ENCODE measurements at places on chromosomes 3 and 15.

DNA sequence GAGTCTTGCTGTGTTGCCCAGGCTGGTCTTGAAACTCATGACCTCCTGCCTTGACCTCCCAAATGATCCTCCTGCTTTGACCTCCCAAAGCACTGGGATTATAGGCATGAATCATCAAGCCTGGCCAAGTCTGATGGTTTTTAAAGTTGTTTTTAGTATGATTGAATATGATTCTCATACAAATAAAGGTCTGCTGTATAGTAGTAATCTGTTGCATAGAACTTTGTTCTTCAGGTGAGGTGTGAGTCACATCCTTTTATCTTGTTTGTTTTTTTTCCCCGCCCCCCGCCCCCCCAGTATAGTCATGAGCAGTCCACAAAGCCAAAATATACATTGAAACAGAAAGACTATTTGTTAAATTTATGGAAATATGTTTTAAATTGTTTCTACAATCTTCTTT, 39.0 kb downstream of the UBE2E2 start:
- no peak for DNase-seq

GRCh38 chr3:43865351-43865750, 174.6 kb downstream of the ABHD5 start:
- DNase-seq, result no peak

DNA sequence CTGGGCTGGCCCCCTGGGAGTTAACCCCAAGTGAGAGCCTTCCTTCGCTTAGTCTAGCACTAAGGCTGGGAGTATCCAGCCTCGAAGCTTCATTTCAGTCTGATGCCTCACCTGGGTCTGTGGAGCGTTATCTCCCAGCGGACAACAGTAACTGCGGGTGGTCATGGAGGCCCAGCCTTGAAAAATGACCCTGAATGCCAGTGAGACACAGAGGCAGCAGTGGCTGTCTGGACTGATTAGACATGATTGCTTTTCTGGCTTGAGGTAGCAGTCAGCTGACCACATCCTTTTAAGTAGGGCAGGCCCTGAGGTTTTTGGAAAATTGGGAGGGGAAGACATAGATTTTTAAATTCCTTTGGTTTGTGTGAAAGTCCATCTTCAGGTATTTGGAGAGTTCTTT, 28.2 kb upstream of the TRIM59 start:
- no peak for DNase-seq

GRCh38 chr3:16548721-16549120, 35.2 kb upstream of the RFTN1 start:
- DNase-seq, result no peak

GRCh38 chr3:99373088-99373845, 265.1 kb upstream of the COL8A1 start:
- no peak for DNase-seq

DNA sequence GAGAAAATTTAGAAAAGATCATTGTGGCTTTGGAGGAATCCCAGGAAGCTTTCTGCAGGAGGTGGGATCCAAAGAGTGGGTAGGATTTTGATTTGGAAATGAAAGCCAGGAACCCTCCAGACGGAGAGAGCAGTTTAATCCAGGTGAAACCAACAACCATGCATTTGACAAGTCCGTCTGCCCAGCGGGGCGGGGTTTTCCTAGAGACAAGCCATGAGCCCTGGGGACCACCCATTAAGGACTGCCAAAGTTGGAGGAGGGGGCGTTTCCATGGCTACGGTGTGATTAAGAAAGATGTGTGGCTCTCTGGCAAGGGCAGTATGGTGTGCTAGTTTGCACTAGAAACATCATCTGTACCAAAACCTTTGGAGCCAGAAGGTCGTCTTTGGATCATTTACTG, 53.4 kb downstream of the SRGAP3 start:
- DNase-seq, result no peak

DNA sequence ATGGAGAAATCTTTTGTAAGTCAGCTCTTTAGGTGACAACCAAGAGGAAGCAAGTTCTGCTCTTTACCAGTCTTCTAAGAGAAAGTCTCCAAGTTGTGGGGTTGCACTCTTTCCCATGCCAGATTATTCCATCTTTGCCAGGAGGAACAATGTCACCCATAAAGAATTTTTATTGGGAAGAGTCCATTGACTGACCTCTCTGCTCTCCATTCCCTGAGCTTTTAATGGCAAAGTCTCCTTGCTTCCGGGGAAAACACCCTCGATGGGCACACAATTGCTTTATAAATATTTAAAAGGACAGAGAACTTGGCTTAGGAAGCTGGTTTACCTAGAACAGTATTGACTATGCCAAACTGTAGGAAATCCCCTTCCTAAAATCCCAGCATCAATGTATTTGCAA, 19.9 kb upstream of the UBE2E1 start:
- DNase-seq, result no peak

- no peak for DNase-seq
These were observed 86.3 kb upstream of the MCTP2 start for GRCh38 chr15:94145046-94145445.

DNA sequence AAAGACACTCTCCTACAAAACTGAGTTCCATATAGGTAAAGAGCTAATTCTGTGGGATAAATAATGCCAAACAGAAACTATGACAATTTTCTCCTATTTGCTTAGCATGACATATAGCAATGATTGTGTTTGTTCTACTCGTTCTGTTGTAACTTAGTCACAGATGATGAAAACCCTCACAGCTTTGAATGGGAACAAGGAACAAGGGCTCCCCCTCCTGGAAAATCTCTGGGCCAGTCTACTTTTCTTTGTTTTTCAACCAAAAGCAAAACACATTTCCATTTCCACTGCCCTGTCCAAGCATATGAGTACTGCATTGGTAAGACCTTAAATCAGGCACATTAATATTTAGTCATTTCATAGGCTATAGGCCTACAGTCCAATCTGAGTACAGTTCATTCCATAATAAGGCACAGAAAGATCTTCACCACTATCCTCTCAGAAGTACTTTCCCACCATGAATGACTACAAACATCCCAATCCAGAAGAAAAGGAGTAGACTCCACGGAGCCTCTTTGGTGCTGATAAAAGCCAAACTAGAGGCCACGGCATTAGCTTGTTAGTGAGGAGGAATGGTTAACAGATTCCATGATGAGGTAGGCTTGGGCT, 67.1 kb downstream of the ATP8B4 start:
- no peak for DNase-seq

GRCh38 chr3:128492671-128493569, at the start of gene GATA2:
GATA2 (minus strand) TSS chr3:128493201; CDS start chr3:128487031, 6,170 bp downstream.
- no peak for DNase-seq

- peak; percentile 83 for DNase-seq
These were observed at the start of gene CAMP for GRCh38 chr3:48222616-48223513. CAMP (plus strand) TSS chr3:48223495; CDS start chr3:48223512, 17 bp downstream.

GRCh38 chr3:59580996-59581395, 531.2 kb upstream of the CFAP20DC start:
- DNase-seq, result no peak

- DNase-seq, result no peak
These were observed 60.8 kb downstream of the RIOX2 start for GRCh38 chr3:97911459-97911858.

DNA sequence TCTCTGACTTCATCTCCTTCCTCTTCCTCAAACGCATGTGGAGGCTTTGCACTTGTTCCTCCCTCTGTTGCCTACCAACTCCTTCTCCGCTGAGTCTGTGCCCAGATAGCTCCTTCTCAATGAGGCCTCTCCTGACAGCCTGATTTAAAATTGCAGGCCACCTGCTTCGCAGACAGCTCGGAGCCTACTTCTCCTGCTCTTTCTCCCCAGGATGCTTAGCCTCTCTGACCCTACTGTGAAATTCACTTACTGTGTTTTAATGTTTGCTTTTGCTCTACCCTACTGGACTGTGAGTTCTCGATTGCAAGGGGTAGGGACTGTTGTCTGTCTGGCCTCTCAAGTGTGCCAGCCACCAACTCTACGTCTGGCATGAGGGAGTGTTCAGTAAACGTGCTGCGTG, 83.4 kb downstream of the EEFSEC start:
- no peak for DNase-seq

- no peak for DNase-seq
These were observed 12.1 kb downstream of the VEPH1 start for GRCh38 chr3:157491136-157491535.

- no peak for DNase-seq
These were observed 23.2 kb downstream of the ALDH1L1 start for GRCh38 chr3:126157083-126157768.

DNA sequence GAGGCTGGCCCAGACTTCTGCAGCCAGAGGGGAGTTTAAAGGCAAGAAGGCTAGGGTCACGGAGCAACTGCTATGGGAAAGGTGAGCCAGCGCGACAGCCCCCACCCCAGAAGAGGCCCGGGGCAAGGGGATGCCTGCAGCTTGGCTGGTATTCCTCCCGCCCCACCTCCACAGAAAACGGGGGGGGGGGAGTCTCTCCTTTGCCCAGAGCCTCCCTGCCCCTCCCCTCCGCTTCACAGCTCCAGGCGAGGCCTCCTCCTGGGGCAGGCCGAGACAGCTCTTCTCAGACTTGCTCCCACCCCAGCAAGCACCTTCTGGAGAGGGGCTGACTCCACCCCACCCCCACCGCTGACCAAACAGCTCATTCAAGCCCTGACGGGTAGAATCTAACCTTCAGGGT, 13.4 kb downstream of the ANP32A start:
- DNase-seq, result no peak

DNA sequence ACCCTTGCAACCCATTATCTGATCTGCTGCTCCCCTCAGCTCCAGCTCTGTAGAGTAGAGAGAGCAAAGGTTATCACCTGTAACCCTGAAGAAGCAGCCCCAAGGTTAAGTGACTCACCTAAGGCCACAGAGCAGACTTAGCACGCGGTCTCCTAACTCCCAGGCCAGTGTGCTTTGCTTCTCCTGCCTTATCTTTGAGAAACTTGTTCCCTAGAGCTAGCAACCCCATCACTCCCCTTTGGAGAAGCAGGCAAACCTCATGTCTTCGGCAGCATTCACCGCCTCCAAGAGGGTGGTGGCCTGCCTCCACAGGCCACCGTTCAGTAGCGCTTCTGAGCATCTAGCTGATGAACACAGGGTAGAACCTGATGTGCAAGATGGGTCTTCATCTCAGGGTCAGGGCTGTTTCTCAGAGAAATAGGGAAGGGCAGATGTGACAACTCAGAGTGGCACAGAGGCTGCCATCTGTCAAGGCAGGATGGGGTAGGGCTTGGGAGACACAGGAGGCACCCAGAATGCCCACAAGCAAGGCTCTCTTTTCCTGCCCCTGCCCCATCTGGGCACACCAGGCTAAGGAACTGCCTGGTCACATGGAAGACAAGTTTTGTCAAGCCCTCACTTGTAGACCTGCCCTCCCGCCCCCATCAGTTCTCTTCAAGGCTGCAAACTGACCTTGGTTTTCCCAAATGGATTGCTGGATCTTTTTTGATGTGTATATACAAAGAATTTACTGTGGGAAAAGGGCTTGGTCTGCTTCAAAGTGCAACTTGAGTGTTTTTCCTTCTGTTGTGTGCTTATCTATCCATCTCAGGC, 34.9 kb upstream of the CLK3 start:
- no peak for DNase-seq

DNA sequence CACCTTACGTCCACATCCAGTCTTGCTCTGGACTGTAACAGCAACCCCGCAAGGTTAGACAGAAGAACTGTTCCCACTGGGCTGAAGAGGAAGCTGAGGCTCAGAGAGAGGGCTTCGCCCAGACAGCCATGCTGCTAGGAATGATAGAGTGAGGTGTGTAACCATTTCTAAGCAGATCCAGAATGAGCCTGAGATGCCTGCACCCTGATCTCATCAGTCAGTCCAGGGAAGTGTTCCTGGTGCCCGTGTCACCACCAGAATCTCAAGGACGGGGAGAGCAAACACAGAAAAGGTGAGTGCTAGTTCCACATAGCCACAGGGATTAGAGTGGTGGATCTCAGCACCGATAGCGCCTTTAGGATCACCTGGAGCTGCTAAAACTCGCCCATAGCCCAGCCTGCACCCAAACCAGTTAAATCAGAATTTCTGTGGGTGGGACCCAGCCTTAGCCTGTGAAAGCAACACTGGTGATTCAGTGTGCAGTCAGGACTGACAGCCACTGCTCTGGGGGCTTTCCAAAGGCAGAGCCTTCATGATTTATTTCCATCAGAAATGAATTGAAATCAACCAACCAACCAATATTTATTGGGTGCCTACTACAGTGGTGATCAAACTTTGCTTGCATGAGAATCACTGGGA, 12.3 kb downstream of the ISLR start:
- DNase-seq, result no peak

- DNase-seq, result no peak
These were observed 54.6 kb downstream of the SST start for GRCh38 chr3:187615630-187616029.

DNA sequence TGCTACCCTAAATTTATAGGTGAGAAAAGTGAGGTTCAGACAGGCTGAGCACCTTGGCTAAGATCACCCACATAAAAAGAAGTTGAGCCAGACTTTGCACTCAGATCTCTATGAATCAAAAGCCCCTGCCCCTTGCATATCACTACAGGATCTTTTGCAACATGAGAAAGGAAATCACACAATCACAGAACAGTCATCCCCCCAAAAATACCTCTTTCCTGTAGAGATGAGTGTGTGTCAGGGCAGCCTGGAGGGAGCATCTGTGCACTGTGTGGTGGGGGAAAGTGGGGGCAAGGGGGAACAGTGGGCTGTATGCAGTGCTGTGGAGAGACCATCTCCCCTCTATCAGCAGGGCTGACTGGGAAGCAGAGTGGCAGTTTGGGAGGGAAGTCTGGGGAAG, 46.6 kb downstream of the EPHB3 start:
- DNase-seq, result no peak

DNA sequence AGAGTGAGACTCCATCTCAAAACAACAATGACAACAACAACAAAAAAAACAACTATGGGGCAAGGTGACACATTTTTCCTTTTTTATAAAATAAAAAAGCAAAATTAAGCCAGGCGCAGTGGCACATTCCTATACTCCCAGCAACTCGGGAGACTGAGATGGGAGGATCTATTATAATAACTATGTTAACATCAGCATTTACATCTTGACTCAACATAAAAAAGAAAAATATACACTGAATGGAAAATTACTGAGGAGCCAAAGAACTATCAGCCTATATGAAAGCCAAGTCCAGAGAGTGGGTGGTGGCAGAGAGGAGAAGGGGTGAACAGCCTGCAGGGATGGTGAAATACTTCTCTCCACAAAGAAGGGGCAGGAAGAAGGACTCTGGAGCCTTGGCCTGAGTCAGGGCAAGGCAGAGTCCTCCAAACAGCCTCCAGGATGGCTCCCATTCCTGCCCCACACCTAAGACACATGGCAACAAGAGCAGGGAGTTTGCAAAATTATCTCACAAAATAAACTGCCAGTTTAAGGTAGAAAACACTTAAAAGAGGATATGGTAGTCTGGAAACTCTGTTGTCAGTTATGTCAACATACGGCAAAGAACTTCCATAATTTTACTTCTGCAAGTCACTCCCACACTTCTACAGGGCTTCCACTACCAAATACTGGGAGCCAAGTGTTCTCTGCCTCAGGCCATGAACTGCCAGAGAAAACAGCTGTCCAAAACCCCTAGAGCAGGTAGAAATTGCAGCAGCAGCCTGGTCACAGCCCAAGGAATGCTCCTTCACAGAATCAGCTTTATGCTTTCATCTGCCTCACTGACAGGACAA, 25.9 kb downstream of the HSPBAP1 start:
- DNase-seq, result no peak

DNA sequence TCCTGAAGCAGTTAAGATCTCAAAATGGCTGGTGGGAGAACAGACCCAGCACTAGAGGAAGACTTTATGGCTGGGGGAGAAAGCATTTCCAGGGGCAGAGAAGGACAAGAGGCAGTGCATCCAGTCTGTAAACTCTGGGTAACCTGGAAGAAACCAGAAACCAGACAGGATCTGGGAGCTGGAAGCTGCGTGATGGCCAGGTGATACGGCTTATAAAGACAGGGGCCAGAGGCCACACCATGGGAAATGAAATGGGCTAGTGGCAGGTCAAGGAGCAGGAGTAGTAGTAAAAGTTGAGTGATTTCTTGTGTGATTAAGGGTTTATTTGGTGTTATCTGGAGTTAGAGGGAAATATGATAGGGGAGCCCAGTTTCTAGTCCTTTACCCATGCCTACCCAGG, 144.7 kb upstream of the ARRDC4 start:
- DNase-seq, result no peak
